ENCODE measurements at places on chromosomes 11 and 22.

DNA sequence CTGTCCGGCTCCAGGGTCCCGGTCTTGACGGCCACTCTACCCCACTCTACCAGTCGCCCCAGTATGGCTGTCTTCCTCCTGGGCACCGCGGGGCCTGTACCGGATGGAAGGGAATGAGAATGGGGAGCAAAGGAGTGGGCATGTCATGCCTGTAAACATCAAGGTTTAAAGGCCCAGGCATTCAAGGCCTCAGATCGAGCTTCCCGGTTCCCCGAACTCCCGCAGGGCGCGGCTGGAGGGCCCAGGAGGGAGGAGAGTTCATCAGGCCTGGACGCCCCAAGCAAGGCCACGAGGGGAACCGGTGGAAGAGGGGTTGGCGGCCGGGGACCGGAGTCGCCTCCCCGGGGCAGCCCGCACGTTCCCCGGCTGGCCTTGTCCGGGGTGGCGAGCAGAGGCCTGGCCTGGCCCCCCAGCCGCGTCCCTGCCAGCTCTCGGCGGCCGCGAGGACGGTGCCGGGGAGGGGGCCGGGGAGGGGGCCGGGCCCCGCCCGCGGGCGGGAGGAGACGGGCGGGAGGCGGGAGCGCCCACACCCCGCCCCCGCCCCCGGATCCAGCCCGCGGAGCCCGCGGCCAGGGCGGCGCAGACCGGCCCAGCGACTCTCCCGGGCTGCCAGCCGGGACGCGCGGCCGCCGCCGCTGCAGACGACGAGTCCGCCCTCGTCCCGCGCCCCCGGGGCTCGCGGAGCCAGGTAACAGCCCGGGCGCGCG lies at the start of gene CDC42EP1:
TSS of gene CDC42EP1 (plus strand) at position 580 of the 707 bp plus-strand sequence. CDS start 5,870 bp downstream, outside the sequence.
- DNase-seq, result peak; percentile 17

GRCh38 chr22:37044634-37045625 lies 6.6 kb upstream of the KCTD17 start:
- peak; percentile 15 for DNase-seq

DNA sequence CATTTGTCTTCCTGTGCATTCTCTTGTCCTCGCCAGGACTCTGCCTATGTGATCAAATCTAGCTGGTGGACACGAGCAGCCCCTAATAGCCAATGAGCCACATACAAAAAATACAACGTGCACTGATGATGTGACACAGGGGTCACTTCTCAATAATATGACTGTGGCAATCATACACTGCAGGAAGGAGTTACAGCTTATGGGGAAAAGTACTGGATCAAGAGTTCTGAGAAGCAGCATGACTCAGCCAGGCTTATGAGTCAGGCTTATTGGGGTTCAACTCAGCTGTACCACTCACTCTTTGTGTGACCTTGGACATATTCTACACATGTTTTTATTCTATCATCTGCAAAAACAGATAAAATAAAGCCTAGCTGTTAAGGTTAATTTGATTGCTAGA lies 889.4 kb upstream of the TENM4 start:
- DNase-seq, result no peak

- DNase-seq, result no peak
Measured at GRCh38 chr11:130216591-130217132, 57.1 kb downstream of the ST14 start.

DNA sequence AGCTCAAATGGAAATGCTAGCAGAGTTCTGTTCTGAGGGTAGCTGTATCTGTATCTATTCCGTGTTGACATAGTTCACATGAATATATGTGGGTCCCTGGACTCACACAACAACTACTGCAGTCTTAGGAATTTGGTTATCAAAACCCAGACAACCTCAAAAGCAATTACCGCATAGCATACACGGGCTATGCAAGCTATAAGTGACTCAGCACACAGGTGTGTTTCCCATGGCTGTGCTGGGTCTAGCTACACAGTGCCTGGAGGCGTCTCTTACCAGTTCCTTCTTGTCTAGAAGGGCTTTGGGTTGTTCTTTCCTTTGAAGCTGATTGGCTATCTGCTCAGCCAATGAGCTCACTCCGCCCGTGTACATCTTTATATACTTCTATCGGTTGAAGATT lies 98.2 kb upstream of the BID start:
- no peak for DNase-seq

DNA sequence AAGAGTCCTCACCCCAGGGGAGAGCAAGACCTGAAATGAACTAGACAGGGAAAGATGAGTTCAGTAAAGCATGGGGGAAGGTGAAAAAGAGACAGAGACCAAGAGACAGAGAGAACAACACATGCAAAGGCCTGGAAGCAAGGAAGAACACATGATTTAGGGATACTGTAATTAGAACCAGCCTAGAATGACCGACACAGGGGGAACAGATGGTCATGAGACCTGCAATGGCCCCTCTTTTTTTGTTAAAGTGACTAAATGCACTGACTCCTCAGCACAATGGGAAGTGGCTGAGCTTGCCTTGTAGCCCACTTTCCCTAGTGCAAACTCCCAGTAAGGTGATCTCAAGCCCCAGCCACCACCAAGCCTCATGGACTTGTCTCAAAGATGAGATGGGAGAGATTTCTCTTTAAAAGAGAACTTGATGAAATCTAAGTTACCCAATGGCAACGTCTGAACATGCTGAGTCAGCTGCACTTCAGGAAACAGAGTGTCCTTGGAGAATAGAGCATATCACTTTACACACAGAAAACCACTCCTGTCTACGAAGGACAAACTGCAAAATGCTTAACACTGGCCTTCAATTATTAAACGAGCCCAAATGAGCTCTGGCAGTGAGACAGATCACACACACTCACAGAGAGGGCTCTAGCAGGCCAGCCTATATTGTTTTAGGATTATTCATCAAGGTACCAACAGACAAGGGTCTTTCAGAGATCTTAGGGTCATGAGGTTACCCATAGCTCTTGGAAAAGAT lies 91.0 kb downstream of the SERGEF start:
- no peak for DNase-seq

DNA sequence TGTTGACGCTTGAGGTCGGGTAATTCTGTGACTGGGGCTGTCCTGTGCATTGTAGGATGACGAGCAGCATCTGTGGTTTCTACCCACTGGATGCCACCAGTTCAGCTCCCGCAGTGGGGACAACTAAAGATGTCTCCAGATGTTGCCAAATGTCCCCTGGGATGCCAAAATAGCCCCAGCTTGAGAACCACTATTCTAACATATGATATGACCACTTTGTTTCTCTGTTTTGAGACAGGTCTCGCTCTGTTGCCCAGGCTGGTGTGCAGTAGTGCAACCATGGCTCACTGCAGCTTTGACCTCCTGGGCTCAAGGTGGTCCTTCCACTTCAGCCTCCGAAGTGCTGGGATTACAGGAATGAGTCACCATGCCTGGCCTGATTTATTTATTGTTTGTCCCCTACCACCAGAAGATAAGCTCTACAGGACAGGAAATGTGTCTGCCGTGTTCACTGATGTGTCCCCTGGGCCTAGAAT lies 4.4 kb upstream of the MEN1 start:
- no peak for DNase-seq

DNA sequence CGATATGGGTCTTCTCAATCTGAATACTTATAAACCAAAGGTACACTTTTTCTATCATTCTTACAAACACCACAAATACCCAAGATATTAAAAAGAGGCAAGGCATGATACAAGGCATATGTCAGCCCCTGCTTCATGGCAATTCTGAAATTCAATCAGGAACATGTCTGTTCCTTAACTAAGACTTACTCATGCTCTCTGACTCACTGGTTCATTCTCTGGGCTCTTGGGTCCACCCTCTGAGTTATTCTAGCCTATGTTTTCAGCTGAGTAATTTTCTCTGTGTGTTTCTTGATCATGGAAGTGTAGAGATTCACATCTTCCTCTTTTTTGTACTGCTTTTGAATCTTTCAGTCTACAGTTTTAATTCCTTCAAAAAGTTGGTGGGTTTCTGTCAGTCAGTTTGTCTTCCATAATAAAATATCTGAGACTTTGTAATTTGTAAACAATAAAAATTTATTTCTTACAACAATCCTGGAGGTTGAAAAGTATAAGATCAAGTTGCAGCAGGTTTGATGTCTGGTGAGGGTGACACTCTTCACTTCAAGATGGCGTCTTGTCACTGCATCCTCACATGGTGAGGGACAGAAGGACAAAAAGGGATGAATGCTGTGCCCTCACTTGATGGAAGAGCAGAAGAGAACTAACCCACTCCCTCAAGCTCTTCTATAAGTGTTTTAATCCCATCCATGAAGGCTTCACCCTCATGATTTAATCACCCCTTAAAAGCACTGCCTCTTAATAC lies 211.7 kb downstream of the FAM76B start:
- DNase-seq, result no peak

DNA sequence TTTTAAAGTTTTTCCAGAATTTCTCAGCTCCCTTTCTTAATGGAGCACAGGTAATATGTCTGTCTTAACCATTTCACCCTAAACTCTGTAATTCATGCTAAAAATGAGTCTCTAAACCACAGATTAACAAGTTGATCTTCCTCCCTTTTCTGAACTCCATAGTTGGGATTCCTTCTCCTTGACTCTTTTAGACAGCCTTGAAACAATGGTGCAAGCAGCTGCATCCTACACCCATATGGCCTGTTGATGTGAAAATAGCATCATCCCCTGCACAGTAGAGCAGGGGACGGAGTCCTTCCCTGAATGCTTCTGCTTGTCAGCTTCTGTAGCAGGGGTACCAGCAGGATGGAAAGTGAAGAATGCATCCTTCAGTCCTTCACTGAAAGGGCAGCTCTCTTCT lies 192.8 kb upstream of the SORL1-AS1 start:
- no peak for DNase-seq
